ENCODE measurements at places on chromosomes 1 and 21.

DNA sequence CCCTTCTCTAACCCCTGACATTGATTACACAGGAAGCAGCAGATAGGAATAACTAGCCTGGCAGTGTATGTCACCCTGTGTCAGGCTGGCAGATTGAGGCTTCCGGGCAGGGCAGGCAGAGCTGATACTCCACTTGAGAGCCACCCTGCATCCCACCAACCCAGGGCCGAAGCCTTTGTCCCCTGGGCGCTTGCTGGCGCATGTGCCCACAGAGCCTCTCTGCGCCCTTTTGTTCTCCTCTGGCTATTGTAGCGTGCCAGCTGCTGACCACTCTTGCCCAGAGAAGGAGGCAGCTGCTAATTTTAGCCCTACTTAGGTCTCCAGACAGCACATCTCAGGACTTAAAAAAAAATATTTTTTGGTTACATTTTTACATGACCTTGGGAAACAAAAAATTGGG is 304.9 kb downstream of the HHAT start:
- DNase-seq = peak; percentile 48

DNA sequence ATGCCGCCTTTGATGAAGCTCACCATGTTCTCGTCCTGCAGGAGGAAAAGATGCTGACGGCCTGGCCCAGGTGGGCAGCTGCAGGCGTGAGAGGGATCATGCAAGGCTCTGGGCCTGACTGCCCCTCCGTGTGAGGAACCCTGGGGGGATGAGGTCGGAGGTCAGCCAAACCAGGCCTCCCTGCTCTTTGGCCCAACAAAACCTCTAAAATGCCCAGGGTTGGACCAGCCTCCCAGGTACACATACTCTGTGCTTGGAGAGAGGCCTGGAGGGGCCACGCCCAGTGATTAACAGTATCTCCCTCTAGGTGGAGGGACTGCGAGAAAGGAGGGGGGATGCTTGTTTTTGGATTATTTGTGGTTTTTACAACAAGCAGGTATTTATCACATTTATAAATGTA is 21.1 kb downstream of the TTC39A start:
- no peak for DNase-seq

GRCh38 chr21:33362044-33362555 is 37.3 kb downstream of the IFNAR1 start:
- peak; percentile 91 for DNase-seq

DNA sequence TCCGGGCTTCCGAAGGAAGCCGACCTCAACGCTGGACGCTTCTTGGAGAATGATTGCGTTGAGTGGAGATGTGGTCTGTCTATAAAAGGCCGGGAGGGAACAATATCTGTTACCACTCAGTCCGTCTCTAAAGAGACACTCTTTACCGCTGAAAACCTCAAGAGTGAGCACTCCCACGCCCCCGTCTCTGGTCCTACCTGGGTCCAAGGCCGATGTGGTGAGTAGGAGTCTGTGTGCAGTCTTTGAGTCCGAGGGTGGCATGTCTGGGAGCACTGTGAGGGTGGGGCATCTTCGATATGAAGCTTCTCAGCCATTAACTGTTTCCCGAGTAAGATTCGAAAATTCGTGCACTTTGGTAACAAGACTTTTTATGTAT is 576 bp downstream of the ZFP69 start:
- peak; percentile 69 for DNase-seq

GRCh38 chr1:119653839-119654170 is 5.7 kb upstream of the ZNF697 start:
- no peak for DNase-seq

DNA sequence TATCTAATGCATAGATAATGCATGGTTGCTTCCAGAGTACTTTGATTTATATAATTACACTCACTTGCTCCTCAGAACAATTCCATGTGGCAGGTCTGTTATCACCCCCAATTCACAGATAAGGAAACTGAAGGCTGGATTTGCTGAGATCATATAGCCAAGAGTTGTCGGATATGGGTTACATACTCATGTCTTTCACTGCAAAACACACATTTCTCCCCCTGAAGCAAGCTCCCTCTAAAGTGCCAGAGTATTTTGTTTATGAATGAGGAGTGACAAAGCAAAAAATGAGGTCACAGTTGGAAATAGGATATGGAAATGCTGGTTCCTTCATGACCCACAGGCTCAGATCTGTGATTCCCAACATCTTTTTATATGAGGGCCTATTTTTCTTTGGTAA is 134.2 kb downstream of the ROR1 start:
- peak; percentile 49 for DNase-seq

DNA sequence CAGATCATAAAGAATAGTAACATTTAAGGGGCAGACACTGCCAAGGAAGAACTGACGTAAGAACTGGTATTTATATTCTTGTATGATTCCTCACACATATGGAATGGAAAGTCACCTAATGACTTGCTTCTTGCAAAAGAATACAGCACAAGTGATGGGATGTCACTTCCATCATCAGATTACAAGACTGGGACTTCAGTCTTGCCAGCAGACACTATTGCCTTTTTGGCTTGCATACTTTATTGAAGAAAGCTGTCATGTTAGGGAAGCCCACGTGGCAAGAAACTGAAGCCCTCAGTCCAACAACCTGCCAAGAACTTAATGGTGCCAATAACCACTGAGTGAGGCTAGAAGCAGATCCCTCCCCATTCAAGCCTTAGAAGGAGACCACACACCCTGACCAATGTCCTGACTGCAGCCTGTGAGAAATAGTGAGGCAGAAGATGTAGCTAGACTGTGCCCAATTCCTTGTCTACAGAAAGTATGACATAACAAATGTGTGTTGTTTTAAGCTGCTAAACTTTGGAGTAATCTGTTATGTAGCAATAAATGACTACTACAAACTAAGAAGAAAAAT is 12.0 kb downstream of the EGLN1 start:
- DNase-seq = no peak

- DNase-seq = no peak
Observed at GRCh38 chr1:234408757-234409156, 35.5 kb downstream of the COA6 start.

Data from NCI-H2029 (cell line).